ENCODE measurements at places on chromosomes 7 and 10.

DNA sequence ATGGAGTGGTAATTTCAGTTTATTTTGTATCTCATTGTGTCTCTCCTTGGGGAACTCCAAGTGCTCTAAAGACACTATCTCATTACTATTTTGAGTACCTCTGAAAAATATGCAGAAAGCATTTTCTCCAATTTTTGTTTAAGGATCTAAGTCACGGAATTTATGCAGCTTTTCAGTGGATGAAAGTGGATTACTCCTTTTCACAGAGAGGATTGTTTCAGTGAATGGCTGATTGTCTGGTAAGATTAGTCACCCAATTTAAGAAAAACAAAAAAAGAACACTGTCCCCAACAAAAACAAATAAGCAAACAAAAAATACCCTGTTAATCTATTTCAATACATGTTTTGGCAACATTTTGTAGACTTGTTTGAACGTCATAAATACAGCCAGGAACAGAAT, 338.3 kb upstream of the TEX47 start:
- no peak for DNase-seq

- no peak for DNase-seq
These were observed 113.3 kb downstream of the ITGA8 start for GRCh38 chr10:15606377-15606776.

- no peak for DNase-seq
These were observed 107.6 kb downstream of the SGMS1 start for GRCh38 chr10:50516171-50516570.

- DNase-seq: peak; percentile 68
These were observed 9.9 kb upstream of the EPHB4 start for GRCh38 chr7:100837099-100837836.

- DNase-seq: no peak
These were observed 178.0 kb downstream of the IMMP2L start for GRCh38 chr7:111384065-111384891.
